ENCODE measurements at places on chromosomes 5 and 9. TPM values are rescaled to one million over a fixed set of nuclear protein-coding genes. Genes with fewer than 3 reads are reported as not detected.

Gene TSC1
- total RNA-seq: 31.7 TPM

Gene BAAT
- 18.6 TPM for total RNA-seq

Gene ANKRD31
- 1.5 TPM for total RNA-seq

Gene ZDHHC11B
- total RNA-seq: 3.0 TPM

Gene MYMK
- total RNA-seq: not detected

Gene MAP3K1
- 33.1 TPM for total RNA-seq

- no peak for DNase-seq
- H3K27me3 ChIP-seq: no peaks in the 10 kb centered on the region
- peaks cover 19% of the 10 kb centered on the region for H3K4me1 ChIP-seq
- peaks cover 6% of the 10 kb centered on the region for H3K36me3 ChIP-seq
- H3K4me3 ChIP-seq: no peak overlapping the region
- no peak overlapping the region for H3K27ac ChIP-seq
These were observed 6.7 kb upstream of the ALDOB start for GRCh38 chr9:101442318-101442717.

GRCh38 chr9:2228132-2228531 is 213.0 kb downstream of the SMARCA2 start:
- DNase-seq: peak; percentile 23
- no peaks in the 10 kb centered on the region for H3K27me3 ChIP-seq
- H3K4me3 ChIP-seq: no peak overlapping the region
- no peak overlapping the region for H3K27ac ChIP-seq

Data from Calu3 (cell line).